Pancreas (tissue), 10 donors: ENCODE measurements at places on chromosomes 4 and X. TPM values are rescaled to one million over a fixed set of nuclear protein-coding genes. Genes with fewer than 3 reads are reported as not detected.

DNA sequence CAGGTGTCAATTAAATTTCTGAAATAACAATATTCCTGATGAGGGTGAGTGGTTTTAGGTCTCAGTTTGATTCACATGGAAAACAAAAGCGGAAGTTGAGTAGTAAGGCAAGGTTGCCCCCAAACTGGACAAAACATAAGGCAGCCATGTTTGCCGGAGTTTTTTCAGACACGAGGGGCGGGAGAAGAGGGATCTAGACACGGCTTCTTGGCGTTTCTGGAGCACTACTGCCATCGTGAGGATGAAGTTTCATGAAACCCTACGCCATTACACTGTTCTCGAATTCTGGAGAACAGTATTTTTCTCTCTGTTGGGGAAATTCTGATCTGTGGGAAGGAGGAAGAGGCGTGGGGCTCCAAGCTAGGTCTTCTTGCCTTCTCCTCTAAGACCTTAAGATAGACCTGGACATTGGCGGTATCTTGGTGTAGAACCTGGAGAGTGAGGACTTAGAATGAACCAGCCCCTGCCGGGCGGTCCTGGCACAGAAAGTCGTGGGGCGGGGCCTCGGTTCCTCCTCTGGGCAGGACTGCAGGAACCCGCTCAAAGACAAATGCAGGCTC is 160.3 kb downstream of the OR13H1 start:
- DNase-seq = peak; percentile 92

DNA sequence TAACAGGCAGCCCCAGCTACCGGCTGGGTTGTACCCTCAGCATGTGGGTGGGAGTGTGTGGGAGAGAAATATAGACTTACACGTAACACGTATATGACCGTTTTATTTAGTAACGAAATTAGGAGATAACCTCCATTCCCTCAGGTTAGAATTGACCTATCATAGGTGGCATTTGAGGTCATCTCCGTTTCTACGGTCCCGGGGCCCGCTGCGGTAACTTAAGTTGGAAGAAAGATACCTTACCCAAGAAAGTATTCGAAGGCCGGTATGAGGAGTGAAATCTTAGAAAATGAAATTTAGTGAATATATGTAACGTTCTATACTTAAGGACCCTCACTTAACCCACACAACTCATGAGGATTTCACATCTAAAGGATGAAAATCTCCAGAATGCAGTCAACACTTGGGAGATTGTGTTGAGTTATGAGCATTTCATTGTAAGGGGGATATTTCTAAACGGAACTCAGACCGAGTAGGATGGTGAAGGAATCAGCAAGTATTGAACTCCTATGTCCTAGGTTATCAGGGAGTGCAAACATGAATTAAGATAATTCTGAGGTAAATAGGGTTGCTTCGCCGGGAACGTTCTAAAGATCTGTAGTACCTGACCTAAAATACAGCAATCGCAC is 891 bp downstream of the CISD2 start:
- no peak for DNase-seq

- DNase-seq = no peak
These were observed 87.5 kb downstream of the CNOT6L start for GRCh38 chr4:77731656-77732055.

The SLC9B1 gene
- total RNA-seq = 1.0 TPM

DNA sequence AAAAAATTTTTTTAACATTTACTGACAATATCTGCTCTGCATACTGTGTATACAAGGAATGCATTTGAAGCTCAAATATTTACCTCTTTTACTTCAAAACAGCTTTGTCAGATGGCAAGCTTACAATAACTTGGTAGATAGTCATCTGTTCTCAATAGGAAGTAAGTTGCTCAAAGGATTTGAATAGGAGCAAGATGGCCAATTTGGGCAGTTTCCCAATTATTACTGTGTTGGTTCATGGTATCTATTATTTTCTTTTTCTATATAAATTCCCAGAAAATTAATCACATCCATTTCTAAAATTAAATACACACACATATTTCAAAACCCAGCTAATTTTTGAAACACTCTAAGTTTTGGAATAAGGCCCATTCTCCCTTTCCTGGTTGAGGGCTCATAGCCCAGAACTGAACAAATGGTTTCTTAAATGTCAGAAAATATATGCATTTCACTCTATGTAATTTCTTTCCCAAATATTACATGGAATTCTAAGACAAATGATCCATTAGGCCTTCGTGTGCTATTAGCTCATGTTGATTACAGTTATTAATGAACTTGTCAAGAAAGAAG is 60.2 kb upstream of the BLTP1 start:
- no peak for DNase-seq

GRCh38 chr4:151652841-151653547 is 107.8 kb downstream of the GATB start:
- no peak for DNase-seq

DNA sequence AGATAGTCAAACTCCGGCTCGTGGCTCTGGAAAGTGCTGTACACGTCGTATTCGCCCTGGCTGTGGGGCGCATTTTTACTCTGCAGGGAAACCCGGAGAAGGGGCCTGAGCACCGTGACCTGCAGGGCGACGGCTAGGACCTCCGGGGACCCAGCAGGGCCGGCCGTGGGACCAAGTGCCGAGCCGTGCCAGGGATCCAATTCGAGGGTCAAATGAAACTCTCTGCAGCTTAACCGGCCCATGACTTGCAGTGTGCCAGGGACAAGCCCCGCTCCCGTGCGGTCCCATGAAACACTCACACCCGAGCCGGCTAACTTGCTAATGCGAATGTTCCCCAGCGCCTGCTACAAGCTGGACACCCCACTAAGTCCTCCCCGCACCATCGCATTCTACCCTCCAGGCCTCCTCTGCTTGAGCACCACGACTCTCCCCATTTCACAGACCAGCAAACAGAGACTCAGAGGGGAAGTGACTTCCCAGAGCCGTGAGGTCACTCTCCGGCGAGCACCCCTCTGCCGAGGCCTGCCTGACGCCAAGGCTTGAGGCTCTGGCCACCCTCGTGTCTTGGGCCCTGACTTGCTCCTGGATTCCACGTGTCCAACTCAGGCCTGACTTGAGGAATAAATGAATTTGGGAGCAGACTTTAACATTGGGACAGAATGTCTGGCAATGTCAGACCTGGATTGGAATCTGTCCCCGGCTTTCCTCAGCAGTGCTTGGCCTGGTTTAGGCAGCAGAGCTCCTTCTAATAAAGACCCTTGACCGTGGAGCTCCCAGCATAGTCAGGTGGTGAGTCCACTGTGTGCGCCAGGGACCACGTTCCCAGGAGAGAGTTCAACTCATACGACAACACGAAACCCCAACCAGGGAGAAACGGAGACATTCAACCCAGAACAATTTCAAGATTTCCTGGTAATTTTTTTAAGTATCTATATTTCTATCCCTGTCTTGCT is 93.6 kb downstream of the PPP2R2C start:
- no peak for DNase-seq

DNA sequence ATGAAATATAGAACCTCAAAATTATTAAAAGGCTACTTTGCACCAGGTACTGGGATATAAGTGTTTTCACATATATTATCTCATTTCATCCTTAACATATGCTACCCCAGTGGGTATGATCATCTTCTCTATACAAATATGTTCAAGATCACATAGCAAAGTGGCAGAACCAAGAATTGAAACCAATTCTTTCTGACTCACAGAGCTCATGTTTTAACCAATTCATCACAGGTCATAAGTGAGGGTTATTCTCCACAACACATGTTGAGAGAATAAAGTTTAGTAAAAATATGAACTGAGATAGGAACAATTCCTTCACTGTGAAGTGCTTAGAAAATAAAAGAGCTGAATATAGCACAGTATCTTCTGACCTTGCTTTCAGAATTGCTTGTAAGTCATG is 442.9 kb upstream of the RASGEF1B start:
- no peak for DNase-seq

DNA sequence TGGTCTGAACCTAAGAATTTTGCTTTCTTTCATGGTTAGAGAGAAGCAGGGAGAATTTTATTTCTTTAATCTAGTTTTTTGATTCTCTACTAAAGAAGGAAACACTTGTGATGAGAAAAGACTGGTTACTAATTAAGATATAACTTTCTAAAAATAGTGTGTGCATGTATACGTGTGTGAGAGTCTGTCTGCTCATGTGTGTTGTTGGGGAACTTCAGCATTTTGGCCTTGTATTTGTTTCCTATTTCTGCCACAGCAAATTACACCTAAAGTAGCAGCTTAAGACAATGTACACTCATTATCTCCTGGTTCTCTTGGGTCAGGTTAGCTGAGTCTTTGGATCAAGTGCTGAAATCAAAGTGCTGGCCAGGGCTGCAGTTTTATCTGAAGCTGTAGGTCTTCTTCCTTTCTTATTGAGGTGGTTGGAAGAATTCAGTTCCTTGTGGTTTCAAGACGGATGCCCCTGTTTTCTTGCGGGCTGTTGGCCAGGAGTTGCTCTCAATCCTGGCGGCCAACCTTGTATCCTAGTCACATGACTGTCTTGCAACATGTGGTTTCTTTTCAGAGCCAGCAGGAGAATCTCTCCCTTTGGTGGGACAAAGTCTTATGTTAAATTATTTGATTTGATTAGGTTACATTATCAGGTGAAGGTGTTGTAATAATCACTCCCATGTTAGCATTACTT is 188.4 kb upstream of the CLNK start:
- DNase-seq = no peak

The SUPT20HL2 gene
- total RNA-seq = not detected

The PABPC1L2B gene
- not detected for total RNA-seq

DNA sequence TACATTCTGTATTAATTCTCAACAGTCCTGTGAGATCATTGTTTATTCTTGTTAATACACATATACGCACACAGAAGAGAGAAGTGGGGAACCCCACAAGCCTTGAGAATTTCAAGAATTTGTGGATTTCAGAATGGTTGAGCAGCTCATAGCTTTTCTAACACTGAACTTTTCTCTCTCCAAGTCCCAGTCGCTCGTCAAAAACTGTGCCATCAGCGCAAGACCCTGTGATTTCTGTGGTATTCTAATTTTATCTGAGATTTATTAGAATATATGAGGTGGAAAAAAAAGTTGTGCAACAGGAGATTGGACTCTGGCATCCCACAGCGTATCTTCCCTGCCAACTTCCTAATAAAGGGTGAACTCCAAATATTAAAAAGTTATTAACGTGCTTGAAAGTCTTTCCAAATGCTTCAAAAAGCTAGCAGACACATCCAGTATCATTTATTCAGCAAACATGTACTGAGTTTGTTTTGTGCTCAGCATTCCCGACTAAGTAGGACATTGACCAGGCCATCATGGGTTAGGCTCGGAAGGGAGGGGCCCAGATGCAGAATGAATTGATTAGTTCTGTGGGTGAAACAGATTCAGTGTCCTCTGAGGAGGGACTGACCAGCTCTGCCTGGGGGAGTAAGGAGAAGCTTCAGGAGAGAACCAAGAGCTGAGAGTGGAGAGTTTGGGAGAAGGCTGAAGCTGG is 165.6 kb downstream of the CBR4 start:
- no peak for DNase-seq
